ENCODE measurements at places on chromosomes 3 and 15.

- no peak for DNase-seq
These were observed 369.0 kb upstream of the CDIN1 start for GRCh38 chr15:36210426-36210825.

DNA sequence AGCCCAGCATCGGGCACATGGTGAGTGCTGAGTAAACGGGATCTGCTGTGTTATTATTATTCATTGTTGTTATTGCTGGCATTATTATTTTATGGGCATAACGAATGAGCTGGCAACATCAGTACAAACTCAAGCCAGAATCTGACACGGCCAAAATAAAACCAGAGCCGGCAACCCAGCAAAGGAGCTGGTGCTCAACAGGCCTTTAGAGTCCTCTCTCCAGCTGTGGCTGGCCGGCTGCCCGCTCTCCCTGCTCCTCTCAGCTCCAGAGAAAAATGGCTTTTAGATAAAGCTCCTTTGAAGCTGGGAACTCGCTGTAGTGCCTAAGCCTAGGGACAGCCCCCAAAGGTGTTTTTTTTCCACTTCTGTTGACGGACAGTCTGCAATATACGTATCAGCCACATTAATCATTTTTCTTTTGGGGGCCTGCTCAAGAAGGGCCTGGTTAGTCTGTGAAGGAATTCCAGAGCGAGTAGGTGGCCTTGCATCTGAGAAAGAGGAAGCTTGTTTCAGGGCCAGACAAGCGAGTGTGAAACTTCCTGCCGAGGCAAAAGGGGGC, 193.9 kb upstream of the UBE2E1 start:
- DNase-seq, result no peak

GRCh38 chr3:156602424-156602823, 47.5 kb upstream of the SSR3 start:
- DNase-seq, result no peak

DNA sequence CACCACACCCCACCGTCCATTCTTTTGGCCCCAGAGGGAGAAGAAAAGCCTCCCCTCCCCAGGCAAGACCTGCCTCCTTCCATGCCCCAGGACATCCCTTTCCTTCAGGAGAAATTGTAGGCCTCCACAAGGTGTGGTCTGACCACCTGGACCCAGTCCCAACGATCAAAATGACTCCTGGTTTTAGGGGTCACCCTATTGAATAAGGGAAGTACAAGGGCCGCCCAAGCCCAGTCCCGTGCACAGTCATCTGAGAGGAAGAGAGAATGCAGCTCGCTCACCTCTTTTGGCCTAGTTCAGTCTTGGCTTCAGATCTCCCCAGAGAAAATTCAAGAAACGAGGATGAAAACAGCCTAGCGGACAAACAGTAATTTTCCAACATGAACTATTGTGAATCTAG, 249.1 kb downstream of the UACA start:
- no peak for DNase-seq

DNA sequence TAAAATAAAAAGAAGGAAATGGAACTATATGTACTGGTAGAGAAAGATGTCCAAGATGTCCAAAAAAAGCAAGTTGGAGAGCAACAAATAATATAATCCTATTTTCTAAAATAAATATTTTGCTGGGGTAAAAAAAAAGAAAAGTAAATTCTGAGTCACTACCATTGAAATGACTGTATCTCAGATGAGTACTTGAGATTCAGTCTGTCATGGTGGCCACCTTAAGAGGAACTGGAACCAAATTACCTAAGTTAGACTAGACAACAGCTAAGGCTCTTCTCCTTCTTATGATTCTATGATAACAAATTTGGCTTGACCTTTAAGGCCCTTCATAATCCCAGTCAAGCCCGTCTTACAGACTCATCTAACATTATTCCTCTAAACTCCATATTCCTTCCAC, 270.6 kb upstream of the HES1 start:
- DNase-seq, result no peak

DNA sequence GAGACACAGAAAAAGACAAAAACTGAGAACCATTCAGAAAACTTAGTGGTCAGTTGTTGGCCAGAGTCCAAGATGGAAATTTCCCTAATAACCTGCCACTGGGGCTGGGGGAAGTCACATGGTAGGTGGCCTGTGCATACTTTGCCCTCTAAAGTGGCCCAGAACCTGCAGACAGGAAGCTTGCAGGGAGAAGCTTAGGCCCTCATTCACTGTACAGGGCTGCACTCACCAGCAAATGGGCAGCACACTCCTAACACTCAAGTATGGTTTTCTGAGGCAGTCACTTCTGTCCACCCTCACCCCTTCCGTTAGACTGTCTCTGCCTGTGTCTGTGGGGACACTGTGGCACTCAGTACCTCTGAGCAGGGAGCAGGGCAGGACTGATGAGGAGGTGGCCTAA, 14.5 kb upstream of the RNU6-1 start:
- no peak for DNase-seq

DNA sequence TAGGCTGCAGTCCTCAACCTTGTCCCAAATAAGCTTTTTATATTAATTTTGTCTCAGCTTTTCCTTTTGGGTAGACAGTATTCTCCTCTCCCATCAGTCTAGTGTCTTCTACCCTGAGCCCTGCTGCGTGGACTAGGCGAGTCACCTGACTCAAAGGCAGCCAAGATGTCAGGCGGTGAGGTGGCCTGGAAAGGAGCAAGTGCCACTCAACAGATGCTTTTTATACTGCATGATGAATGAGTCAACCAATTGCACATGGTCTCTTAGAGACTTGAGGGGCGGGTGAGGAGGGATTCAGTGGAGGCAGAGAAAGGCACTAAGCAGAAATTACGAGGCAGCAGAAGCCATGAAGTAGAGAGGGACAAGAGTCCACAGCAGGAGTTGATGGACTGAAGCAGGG, 95.9 kb downstream of the FRMD4B start:
- no peak for DNase-seq

GRCh38 chr3:51799879-51800749, 21.1 kb upstream of the IQCF6 start:
- peak; percentile 50 for DNase-seq

DNA sequence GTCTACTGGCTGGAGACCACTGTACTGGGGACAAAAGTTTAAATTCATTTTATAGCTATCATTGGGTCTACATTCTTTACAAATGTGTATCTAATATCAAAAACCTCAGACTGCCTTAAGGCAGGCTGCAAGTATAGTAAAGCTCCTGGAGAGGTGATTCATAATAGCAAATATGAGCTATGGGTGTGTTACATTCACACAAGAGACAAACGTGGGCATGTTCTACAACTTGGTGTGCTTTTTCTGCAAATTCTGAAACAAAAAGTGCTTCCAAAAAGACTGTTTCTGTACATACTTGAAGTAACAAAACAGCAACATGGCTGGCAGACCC, 1101.4 kb downstream of the ROBO1 start:
- DNase-seq, result no peak

DNA sequence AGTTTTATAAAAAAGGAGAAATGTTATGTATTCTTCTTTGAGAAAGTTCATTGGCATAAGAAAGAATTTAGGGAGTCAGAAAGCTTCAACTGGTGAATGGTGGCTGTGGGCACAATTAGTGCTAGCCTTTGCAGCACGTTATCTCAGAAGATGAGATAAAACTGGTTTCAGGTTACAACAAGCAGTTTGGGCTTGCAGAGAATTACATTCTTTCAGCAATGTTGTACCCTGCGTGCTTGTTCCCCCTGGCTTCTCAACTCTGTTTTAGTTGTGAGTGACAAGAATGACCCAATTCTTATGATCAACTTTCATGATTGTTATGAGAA, 31.6 kb upstream of the ACP3 start:
- no peak for DNase-seq

GRCh38 chr15:51727141-51727897, 10.1 kb downstream of the LYSMD2 start:
- DNase-seq, result no peak

GRCh38 chr3:108940166-108940565, 13.5 kb downstream of the GUCA1C start:
- no peak for DNase-seq

DNA sequence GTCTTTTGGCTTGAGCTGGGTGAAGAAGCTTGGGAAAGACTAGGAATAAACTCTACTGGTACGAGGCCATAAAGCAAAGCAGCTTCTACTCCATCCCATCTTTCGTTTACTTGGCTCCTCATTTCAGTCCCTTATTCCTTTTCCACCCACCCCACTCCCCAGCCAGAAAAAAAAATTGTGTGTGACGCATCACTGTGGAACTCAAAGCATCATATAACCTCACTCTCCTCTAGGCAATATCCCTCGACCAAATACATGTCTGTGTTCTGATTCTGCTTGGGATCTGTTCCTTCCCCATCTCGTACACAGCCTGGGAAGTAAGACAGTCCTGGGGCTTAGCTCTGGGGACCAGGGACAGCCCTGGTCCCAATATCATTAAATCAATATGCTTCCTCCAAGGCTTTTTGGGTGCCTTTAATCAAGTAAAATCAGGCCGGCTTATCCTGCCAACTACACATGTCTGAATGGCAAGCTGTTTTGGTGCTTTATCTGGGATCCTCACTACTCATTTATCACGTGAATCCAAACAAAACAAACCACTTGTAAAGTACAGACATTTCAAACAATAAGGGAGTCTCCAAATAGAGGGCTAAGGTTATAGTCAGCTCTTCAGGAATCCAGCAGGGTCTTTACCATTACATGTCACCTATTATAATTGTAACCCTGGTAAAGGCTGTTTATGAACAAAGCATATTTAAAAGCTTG, 74.9 kb upstream of the ZBED2 start:
- DNase-seq, result no peak

GRCh38 chr3:187039100-187039722, 100.1 kb downstream of the RPL39L start:
- no peak for DNase-seq

DNA sequence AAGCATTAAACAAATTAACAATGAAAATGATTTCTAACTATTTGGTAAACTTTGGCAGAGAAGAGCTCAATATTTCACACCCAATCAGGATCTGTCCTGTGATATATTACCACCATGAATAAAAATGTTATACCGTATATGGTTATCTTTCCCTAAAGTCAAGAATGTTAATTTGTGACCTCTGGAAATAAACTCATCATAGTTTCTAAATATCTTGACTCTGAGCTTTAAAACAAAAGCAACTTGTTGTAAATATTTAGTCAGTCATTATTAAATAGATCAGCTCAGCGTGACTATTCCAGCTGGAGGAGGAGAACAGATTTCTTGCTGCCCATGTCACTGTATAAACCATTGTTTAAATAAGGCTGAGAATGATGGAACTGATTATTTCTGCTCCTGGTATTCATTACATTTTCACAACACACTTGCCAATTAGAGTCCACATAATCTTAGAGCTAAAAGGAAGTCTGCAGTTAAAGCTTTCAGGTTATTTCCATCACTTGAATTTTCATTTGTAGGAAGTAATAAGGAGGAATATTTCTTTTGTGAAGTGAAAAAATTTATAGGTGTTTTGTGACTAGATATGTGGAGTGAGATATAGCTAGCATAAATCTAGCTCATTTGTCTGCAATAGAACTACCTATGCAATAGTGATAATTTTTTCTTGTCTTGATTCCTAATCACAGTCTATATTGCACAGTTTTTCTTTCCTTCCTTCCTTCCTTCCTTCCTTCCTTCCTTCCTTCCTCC, 106.5 kb upstream of the P2RY1 start:
- no peak for DNase-seq

- DNase-seq, result no peak
These were observed 13.6 kb downstream of the PRKCD start for GRCh38 chr3:53174346-53175250.

All from NT2/D1 (cell line).